ENCODE measurements at places on chromosomes 6 and 20.

DNA sequence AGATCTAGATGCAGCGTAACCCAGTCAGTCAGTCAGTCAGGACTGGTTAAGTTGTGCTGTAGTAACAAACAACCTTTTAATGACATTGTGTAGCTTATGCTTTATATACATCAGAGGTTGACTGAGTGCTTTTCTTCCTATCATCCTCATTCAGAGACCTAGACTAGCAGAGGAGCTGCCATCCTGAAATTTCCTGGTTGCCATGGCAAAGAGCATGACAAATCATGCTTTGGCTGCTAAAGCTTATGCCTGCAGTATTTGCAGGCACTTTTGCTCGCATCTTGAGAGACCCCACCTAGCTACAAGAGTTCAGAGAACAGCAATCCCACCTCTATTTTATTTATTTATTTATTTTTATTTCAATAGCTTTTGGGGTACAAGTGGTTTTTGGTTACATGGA is 244.0 kb downstream of the BTBD3 start:
- DNase-seq, result no peak

- DNase-seq, result no peak
These were observed 156.1 kb upstream of the AGPAT4 start for GRCh38 chr6:161429921-161430490.

- no peak for DNase-seq
These were observed 22.8 kb downstream of the ISM1 start for GRCh38 chr20:13243826-13244376.

DNA sequence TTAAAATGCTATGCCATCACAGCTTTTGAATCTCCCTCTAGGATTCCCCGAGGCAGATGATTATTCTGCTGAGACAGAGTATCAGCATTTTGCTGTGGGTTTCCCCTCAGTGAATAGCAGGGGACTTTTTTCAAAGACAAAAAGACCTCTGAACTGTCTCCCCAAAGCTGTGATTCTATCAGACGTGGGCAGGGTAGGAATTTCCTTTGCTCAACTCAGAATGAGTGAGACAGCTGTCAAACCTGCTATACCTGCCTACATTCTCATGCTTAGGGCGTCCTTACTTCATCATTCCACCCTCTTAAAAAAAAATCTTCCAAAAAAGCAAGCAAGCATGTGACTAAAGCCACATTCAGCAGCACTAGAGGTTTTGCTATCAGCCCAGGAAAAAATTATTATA is 147.6 kb upstream of the FAM83B start:
- no peak for DNase-seq

GRCh38 chr20:38129893-38130609 is 35.0 kb downstream of the TGM2 start:
- DNase-seq, result no peak

GRCh38 chr6:170385506-170385905 is 78.9 kb downstream of the FAM120B start:
- DNase-seq, result no peak

- no peak for DNase-seq
These were observed 988 bp downstream of the UBE2V1 start for GRCh38 chr20:50111829-50112495.

DNA sequence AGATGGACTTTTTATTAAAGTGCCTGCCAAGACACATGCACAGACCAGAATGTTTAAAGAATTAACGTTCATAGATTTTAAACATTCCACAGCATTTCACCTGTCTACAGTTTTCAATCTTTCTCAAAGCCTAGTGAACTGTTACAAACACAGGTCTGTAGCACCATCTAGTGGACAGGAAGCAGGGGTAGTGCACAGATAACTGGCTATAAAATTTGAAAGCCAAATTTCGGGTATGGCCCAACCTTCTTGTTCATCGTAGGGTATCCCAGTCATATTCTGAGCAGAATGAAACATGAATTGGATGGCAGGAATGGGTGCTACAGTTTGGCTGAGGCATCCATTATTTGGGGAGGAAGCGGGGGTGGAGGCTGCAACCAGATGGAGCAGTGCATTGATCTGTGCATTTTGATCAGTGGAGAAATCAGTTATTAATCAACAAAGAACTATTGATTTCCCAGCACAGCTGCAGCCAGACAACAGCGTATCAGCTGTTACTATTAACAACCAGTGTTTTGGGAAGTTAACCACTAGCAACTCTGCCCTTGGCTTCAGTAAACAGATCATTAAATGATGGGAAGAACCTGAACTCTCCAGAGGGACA is 56.1 kb upstream of the B3GAT2 start:
- DNase-seq, result peak; percentile 6

GRCh38 chr20:32681175-32682084 is 7.7 kb upstream of the C20orf203 start:
- DNase-seq, result peak; percentile 6

DNA sequence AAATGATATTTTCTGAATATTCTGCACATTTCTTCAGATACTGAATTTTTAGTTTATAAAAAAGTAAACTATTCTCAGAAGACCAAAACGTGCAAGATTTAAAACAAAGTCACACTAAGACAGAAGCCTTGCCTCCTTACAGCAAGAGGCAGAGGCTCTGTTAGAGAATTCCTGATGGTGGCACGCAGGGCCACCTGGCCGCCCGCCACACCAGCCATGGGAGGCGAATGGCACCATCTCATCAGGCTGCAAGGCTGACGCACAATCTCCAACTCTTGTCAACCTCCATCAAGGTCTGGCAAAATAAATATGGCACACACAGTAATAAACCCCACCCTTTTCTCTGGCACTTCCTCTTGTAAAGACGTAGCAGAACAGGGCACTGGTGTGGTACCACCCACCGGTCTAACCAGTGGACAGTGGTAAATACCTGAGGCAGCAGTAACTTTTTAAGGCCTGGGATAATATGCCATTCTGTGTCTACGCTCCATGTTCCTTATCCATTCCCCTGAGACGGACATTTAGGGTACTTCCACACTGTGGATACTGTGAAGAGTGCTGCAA is 111.4 kb downstream of the WDR27 start:
- no peak for DNase-seq

DNA sequence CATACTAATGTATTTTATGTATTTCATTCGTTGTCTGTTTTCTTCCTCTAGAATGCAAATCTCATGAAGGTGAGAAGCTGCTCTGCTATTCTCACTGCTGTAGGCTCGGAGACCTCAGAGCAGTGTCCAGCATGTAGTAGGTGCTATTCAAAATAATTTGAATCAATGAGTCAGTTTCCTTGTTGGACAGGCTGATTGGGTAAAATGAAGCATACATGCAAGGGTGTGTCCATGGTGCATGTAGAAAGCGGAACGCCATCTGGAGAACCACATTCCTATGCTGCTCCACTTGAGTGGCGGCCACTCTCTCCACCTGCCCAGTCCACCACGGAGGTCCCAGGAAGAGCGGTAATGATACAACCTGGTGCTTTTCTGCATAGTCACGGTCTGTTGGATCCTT is 412.1 kb downstream of the QKI start:
- DNase-seq, result no peak

DNA sequence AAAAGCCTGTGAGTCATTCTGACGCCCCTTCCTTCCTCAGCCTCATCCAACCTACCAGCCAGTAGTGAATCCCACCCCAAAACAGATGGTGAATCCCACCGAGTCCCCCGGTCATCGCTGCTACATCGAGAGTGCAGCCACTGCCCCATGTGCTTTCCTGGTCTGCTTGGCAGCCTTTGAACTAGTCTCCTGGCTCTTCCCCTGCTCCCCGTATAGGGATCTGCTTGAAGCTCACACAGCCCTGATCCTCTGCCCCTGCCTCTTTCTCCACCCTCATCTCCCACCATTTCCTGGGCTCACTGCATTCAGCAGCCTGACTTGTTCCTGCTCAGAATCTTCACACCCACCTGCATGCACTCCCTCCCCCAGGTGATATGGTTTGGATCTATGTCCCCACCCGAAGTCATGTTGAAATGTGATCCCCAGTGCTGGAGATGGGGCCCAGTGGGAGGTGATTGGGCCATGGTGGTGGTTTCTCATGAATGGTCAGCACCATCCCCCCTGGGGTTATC is 14.6 kb downstream of the SYNJ2 start:
- DNase-seq, result no peak

DNA sequence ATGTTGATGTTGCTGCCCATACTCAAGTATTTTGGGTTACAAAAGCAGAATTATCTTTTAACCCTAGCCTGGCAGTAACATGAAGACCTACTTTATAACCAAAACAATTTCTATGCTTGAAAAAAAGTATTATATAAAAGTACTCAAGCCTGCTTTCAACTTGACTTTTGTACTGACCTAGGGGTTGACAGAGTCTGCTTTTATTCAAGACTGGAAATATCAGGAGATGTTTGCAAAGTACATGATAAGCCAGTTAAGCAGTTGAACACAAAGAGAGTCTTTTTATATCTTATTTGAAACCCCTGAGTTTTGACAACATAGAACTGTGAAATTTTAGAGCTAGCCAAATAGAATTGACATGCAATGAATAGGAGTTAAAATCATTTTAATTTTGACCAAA is 159.8 kb downstream of the KCNQ5 start:
- no peak for DNase-seq

GRCh38 chr20:38770546-38770945 is 22.3 kb downstream of the ACTR5 start:
- no peak for DNase-seq

- no peak for DNase-seq
These were observed 5.2 kb downstream of the FAXC start for GRCh38 chr6:99344289-99344688.

Data from activated naive CD8-positive, alpha-beta T cell treated with anti-CD3 and anti-CD28 coated beads, Interleukin-2, amount 50 U/mL, for 24 hours (primary cell).